ENCODE measurements at places on chromosomes 6 and 20.

DNA sequence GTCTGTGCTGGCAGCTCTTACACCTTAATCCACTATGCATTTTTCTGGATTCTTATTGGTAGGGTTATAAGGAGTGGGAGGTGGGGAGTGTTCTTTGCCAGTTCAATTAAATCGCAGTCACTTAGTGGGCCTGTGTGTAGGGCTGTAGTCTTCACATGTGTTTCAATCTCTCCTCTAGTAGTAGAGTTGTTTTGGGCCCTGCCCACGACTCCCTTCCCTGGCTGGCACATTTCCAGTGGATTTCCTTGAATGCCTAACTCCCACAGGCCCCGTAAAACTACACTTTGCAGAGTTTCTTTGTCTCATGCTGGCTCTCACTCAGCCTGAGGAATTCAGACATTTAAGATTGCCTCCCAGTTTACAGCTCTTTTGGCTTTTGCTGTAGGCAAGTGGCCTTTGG lies 414.0 kb upstream of the OPRM1 start:
- no peak for DNase-seq

GRCh38 chr20:14333721-14334120 lies 3.7 kb downstream of the FLRT3 start:
- DNase-seq, result no peak

DNA sequence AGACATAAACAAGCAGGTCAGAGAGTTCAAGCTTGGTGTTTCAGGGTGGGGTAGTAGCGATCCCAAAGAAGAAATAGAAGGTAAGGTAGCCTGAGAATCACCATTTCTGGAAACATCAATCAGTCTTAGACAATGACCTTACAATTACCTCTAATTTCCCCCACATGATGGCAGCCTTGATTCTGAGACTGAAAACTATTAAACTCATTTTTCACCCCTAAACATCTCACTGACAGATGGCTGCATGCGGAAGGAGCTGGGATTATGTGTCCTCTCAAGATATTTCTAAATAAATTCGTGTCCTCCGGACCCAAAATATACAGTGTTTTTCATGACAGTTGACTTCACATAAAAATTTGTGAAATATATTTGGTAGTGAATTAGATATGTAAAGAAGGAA lies 61.0 kb downstream of the KIF6 start:
- DNase-seq, result no peak

DNA sequence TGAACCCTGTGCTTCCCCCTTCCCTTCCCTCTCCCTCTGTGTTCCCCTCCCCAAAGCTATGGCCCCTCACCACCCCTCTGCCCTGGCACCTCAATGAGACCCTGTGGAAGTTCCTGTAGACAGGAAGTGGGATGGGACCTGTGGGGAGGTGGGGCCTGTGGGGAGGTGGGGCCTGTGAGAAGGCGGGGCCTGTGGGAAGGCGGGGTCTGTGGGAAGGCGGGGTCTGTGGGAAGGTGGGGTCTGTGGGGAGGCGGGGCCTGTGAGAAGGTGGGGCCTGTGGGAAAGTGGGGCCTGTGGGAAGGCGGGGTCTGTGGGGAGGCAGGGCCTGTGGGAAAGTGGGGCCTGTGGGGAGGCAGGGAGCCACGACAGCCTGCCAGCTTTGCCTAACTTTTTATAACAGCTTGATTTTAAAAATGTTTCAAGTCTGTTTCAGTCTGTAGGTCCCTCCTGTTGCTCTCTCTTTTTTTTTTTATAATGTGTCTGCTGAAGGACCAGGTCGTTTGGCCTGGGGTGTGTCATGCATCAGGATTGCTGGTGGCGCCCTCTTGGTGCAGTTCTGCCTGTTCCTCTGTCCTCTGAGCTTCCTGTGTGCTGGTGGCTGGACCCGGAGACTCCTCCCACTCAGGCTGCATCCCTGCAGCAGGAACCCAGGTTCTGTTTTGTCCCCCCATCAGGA lies 70.5 kb upstream of the SLCO4A1 start:
- DNase-seq, result no peak

DNA sequence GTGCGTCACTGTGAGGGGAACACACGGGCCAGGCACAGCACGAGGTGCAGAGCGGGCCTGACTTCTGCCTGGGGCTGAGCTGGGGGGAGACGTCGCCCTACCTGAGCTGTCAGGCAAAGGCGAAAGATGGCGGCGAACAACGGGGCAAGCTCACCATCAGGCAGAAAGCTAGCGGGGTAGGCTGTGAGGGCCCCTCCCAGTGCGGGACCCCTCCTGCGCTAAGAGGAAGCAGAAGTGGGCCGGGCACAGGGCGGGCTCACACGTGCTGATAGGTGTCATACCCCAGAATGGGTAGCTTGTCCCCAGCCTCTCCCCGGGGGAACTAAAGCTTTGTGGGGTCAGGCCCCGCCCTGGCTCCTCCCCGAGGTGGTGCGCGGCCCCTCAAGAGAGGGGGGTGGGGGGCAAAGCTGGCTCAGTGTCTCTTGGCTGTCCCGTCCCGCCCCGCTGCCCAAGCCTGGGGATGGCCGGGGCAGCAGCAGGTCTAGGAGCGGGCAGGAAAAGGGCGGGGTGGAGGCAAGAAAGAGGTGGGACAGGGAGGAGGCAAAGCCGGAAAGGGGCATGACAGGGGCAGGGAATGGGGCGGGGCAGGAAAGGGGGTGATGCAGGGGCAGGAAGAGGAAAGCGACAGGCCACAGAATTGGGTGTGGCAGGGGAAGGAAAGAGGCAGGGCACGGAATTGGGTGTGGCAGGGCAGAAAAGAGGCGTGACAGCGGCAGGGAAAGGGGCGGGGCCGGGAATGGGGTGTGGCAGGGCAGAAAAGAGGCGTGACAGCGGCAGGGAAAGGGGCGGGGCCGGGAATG lies 14.7 kb downstream of the UCKL1 start:
- no peak for DNase-seq

DNA sequence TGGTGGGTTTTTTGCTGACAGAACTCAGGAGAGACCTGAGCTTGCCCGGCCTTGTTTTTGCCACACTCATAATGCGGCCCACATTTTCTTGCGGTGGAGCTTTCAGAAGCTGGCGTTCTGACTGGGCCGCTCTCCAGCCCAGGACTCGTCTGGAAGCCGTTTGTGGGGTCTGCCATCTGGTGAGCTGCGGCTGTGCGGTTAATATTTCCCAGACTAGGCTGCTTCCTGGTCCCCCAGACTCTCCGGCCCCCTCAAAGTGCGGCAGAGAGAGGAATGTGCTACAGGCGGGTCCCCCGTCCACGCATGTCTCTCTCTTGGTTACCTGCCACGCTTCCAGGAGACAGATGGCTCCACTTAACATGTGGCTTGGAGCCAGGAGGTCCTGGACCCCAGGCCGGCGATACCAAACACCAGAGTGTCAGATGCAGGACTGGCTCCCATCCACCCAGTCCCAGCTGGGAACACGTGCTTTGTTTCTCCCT lies 128.9 kb upstream of the PMEPA1 start:
- peak; percentile 44 for DNase-seq

GRCh38 chr20:43525021-43525420 lies 17.5 kb downstream of the L3MBTL1 start:
- DNase-seq, result no peak

Data from NCI-H1092 treated with DMSO at 0.1 percent for 48 hours (cell line).